ENCODE measurements at places on chromosomes 6 and 20.
A peak's percentile ranks its signal among the peaks of the same experiment; 100 is the strongest.

GRCh38 chr6:98695091-98695801 is 139.1 kb upstream of the POU3F2 start:
- DNase-seq, result no peak

- DNase-seq, result no peak
Observed at GRCh38 chr20:54577637-54578036, 102.2 kb downstream of the DOK5 start.

- DNase-seq, result no peak
Observed at GRCh38 chr6:15386110-15386755, 140.4 kb downstream of the JARID2 start.

DNA sequence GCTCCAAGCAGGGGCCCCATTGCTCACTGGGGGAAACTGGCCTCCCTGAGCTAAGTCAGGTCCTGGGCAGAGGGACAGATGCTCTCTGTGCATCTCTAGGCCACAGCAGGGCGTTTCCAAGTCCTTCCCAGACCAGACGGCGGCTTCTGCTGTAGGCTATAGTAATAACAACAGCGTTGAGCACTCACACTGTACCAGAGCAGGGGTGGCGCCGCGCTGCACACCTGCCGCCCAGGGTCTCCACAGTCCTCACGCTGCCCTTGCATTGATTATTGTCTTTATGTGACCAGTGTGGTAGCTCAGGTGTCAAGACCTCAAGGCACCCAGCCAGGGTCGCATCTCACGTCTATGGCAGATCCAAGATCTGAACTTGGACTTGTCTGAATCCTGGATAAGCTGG is 14.9 kb upstream of the CCN5 start:
- DNase-seq, result no peak

DNA sequence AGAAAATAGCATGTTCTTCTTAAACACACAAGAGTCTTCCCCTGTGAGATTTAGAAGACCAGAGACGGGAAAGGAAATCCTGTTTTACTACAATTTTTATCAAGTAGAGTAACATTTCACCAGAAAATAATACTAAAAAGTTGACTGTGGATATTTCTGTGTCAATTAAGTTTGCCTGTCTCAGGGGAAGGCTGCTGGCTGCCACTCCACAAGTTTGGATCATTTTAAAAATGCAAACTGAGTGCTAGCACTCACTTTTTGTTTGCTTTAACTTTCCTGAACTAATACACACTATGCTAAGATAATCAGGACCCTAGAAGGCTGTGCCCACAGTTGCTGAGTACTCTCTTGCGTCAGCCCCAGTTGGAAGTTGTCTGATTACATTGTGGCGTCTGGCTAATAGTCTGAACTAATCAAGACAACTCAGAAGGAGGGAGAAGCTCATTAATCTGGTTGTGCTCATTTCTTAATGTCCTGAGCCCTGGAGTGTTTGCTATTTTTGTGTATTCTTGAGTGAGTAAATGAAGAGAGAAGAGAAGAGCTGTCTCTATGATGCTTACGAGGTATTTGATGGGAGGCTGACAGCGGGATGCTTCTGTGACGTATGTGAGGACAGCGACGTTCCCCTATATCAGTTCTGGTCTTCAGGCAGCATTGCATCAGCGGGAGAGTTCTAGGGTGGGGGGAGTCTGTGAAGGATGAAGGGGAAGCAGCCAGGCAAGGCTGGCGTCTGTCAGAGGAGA is 664.2 kb downstream of the QKI start:
- DNase-seq, result no peak

- DNase-seq, result peak; percentile 30
Observed at GRCh38 chr6:73388800-73389512, 5.7 kb upstream of the DDX43 start.

DNA sequence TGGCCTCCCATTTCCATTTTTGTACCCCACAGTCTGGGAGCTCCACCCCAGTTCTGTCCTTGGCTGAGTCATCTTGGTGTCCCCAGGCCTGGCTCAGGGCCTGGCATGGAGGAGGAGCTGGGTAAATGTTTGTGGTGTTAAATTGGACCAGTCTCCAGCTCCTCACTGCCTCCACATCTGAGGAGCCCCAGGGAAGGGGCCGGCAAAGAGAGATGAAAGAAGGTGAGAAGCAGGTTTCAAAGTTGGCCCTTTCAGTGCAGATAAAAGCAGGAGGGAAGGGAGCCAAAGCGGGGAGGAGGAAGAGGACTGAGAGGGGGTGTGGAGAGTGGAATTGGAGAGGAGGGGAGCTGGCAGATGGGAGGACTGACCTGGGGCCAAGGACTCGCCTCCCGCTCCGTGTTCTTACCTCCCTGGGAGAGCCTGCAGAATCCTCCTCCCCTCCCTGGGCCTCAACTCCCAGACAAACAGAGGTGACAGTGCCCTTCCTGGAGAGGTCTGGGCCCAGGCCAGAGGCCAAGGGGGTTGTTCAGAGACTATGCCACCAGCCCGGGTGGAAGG is 89.0 kb downstream of the CD40 start:
- DNase-seq, result no peak

DNA sequence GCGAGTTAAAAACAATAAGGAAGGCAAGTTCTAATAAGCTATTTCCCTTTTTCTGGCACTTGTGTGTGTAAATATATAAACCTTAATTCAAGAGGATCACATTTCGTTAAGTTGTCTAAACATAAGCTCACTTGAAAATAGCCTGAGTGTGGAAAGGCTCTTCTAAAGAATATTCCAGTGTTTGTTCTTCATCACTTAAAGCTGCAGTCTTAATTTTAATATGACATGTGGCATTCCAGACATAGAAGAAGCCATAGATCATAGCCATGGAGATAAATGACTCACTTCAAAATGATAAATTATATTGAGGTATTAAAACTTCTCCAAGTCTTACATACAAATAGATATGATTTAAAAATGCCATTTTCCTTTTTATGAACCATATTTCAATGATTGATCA is 42.1 kb downstream of the IYD start:
- no peak for DNase-seq

GRCh38 chr6:132964101-132964867 is 149.9 kb downstream of the RPS12 start:
- DNase-seq, result peak; percentile 24

DNA sequence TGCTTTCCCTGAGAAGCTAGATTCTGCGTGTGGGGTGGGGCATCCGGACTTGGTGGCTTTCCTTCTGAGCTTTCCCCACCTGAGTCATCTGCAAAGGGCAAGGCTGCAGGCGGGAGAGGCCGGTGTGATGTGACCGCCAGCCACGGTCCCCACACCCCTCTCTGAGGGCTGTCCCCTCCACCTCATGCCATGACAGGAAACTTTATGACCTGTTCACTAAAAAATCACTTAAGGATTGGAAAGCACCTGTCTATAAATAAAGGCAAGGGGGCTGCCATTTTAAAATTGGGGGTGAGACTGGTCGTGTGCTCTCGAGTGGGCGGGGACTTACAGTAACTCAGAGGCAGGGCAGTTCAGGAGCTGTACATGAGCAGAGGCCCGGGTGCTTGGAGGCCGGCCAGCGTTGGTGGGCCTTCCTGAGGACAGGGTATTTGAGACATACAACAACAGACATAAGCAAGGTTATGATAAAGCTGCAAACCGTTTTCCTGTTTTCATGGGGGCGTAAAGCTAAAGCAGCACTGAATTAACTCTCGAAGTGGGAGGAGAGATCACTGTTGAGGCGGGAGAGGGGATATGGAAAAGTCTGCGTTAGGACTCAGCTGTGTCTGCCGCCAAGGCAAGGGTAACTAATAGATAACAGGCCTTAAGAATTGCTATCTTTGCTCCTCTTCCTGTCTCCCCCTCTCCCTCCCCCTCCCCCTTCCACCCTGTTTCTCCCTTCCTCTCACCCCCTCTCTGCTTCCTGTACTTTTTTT is 16.1 kb upstream of the SERPINB1 start:
- no peak for DNase-seq

GRCh38 chr6:45169815-45170214 is 158.3 kb upstream of the RUNX2 start:
- no peak for DNase-seq

DNA sequence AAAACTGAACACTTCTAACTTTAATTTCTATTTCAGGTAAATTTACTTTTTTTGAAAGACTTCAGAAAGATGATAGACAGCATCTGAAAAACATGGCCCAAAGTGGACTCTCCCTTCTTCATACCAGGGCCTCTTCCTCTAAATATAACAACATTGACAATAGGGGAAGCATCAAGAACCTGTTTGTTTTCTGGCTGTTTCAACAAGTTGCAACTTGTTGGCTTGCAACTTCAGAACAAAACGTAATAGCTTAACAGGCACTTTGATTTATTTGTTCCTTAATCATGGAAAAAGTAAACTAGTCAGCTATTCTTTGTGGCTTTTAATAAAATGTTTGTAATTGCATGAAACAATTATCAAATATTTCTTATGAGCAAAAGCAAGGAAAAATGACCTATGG is 34.3 kb downstream of the RGS17 start:
- DNase-seq, result no peak

DNA sequence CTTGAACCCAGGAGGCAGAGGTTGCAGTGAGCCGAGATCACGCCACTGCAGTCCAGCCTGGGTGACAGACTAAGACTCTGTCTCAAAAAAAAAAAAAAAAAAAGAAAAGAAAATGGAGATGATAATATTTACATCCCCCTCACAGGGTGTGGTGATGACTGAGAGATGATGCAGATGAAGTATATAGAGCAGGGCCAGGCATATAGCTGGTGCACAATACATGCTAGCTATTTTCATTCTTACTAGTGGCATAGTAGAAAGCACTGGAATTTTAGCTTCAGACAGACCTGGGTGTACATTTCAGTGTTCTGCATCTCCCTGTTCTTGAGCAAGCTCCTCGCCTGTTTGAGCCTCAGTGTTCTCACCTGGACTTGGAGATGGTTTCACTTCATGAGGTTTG is 36.9 kb downstream of the CEBPB start:
- DNase-seq, result no peak

GRCh38 chr6:100493206-100493888 is 28.6 kb upstream of the SIM1 start:
- DNase-seq, result no peak

- no peak for DNase-seq
Observed at GRCh38 chr6:51118792-51119191, 300.1 kb downstream of the TFAP2B start.

DNA sequence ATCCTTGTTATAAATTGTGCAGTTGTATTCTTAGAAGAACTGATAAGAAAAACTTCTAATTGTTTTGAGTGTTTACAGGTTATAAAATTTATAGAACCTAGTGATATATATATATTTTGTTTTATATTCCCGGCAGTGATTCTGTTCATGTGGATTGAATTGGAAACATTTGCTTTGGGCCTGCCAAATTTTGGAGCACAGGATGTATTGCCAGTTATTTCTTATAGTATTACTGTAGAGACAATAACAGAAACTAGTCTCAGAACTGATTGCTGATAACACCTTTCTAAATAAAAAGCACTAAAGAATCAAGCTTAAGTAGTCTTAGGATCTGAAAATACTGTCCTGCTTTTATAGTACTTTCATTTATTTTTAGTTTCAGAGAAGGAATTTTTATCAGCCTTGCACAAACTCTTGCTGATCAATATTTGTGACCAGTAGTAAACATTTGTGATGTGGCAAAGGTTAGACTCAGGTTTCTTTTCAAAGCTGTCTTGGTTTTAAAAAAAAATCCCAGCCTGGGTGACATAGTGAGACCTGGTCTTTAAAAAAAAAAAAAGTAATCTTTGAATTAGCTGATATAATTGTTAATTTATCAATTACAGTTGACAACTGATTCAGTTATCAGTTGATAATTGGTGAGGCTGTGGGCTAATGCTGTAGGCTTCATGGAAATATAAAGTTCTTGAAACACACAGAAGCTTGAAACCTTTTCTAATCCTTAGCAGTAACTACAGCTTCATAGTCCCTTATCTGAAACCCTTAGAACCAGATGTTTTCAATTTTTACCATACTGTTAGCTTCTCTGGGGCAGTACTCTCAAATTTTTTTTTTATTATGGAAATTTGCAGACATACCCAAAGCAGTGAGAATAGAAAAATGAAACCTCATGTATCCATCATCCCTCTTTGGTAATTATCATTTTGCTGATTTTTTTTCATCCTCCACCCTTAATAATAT is 42.4 kb downstream of the RNGTT start:
- DNase-seq, result no peak

DNA sequence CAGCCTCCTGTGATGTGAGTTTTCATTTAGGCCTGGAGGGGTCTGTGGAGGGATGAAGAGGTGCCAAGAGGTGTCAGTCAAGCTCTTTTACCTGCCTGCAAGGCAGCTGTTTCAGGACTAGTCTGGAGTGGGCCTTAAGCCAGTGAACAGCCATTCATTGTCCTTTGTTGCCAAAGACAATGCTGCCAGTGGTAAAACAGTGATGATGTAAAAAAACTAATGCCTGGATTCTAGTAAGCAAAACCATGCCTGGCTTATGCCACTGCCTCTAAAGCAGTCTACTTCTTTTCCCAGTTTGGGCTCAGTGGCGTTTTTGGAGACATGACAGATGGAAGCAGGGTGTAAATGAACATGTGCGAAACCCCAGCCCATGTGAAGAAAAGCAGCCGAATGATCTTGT is 93.5 kb upstream of the KCNK16 start:
- DNase-seq, result no peak

GRCh38 chr20:19826179-19826914 is 68.3 kb downstream of the RIN2 start:
- DNase-seq, result no peak

DNA sequence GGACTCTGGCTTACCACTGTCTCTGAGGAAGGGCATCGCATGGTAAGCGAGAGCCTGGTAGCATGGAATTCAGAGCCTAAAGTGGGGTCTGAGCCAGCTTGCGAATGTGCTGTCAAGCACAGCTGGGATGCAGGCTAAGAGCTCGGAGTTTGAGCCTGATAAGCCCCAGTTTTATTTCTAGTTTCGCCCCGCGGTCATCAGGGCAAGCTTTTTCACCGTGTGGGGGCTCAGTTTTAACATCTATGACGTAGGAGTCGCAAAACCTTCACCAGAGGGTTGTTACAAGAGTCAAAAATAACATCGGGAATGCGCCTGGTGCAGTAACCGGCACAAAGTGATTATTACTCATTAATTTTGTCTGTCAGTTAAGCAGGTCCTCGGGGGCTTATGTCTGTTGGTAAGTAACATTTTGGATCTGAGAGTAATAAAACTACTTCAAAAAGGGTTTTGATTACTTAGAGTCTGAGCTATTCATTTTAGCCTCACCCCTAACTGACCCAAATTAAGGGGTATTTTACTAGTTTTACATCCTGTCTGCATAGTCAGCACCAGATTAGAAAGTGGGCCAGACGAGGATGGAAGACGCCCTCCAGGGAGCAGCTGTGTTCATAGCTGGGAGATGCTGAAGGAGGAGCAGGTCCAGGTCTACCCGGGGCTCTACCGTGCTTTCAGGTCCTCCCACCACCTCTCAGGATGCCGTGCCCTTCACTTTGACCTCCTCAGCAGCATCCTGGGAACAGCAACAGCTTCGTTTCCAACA is 29.7 kb downstream of the SLC22A23 start:
- no peak for DNase-seq

DNA sequence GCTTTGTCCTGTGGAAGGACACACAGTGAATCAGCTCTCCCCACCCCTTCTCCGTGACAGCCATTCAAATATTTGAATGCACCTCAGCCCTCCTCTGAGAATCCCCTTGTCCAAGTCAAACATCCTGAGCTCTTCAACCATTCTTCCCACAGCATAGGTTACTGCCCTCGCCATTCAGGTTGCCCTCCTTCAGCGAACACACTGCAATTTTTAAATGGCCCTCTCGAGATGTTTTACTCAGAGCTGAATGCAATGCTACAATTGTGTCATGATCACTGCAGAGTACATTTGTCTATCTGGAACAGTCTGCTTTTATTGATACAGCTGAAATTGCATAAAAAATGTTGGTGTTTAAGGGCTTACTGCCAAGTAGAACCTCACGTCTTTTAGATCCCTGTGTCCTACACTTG is 48.9 kb downstream of the SLC2A12 start:
- DNase-seq, result no peak

GRCh38 chr20:62835931-62836861 is 19.3 kb downstream of the COL9A3 start:
- no peak for DNase-seq
